ENCODE measurements at places on chromosomes 13 and 19.

DNA sequence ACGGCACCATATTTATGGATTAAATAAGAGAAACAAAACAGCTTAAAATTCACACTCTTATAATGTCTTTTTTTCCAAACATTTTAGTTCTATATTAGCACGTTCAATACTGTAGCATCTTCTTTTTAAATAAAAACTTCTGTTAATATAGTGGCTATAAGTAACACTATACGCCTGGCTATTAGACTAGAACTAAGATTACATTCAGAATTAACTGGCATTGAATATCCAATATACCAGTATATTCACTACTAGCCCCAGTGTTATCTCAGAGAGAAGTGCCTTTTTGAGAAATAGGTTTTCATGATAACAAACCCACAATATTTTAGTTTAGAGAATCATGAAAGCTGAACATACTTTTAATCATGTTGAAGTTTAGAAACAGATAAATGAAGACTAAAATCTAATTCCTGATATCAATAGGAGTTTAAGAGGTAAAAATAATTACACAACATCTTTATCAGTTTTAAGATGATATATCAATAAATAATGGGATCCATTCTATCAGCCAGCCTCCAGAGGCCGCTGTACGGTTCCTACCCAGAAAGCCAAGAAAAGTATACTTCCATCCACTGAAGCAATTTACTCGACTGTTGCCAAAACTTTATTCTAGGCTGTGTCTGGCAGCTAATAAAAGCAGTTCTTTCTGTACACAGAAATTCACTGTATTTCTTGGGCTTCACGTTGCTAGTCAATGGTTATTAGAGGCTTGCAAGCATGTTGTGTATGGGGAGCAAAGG is 1113.4 kb upstream of the MIR17HG start:
- DNase-seq, result no peak

DNA sequence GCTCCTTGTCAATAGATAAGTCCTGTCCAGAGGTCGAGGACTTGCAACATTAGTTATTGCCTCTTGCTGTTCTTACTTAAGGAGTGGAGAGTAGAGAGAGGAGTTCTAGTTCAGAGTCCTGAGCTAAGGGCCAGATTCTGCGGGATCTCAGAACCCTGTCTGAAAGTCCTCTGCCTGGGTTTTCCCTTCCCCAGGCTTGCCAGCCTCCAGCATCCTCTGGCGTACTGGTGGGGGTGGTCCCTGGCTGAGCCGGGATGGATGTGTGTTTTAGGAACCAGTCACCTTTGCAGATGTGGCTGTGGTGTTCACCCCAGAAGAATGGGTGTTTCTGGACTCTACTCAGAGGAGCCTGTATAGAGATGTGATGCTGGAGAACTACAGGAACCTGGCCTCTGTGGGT is 26.0 kb downstream of the ZNF333 start:
- DNase-seq, result no peak

- no peak for DNase-seq
Observed at GRCh38 chr13:25372284-25373081, 709 bp downstream of the ATP8A2 start.

- no peak for DNase-seq
Observed at GRCh38 chr19:17762505-17763229, 11.4 kb downstream of the FCHO1 start.

DNA sequence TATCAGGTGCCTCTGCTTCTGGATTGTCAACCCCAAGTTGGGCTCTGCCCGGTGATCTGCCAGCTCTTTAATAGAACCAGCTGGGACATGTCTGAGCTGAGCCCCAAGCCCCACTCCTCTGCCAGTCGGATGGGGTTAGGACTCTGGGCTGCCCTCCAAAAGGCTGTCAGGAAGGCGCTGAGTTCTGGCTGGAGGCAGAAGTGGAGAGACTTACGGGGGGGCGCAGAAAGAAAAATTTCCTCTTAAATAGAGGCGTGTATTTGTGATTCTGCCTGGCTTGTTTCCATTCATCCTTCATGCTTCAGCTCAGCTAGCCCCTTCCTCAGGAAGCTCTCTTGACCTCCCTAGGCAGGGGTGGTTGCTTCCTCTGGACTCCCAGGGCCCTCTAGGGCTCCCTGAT is 985 bp upstream of the KCNK6 start:
- no peak for DNase-seq

DNA sequence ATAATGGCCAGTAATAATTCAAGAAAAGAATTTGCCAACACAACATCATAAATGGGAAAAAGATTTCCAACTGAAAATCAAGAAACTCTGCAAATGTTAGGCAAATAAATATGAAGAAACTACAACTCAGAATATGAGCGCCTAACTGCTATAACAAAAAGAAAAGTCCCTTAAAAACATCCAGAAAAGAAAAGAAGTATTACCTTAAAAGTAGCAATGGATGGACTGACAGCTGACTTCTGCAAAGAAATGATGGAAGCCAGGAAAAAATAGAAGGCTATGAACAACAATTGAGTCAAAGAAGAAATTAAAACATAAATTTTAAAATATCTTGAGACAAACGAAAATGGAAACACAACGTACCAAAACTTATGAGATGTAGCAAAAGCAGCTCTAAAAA is 482.3 kb upstream of the ZNF507 start:
- DNase-seq, result no peak

- no peak for DNase-seq
Observed at GRCh38 chr13:113862191-113862930, 1.5 kb downstream of the GAS6 start.

DNA sequence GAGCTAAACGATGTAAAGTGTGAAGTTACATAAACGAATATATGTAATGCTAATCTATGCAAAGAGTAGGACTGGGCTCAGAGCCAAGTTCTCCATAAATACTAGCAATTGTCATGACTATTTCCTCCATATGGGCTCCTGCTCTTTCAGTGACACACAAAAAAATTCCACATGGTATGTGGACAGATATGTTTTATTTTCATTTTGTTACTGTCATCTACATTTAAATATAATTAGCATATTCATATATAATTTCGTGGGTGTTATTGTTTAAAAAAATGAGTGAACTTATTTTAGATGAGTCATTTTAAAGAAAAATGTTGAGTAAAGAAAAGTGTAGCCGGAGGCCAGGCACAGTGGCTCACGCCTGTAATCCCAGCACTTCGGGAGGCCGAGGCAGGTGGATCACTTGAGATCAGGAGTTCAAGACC is 5.0 kb upstream of the IGSF23 start:
- DNase-seq, result no peak

- DNase-seq, result no peak
Observed at GRCh38 chr13:46522748-46523030, 30.3 kb upstream of the LRCH1 start.

DNA sequence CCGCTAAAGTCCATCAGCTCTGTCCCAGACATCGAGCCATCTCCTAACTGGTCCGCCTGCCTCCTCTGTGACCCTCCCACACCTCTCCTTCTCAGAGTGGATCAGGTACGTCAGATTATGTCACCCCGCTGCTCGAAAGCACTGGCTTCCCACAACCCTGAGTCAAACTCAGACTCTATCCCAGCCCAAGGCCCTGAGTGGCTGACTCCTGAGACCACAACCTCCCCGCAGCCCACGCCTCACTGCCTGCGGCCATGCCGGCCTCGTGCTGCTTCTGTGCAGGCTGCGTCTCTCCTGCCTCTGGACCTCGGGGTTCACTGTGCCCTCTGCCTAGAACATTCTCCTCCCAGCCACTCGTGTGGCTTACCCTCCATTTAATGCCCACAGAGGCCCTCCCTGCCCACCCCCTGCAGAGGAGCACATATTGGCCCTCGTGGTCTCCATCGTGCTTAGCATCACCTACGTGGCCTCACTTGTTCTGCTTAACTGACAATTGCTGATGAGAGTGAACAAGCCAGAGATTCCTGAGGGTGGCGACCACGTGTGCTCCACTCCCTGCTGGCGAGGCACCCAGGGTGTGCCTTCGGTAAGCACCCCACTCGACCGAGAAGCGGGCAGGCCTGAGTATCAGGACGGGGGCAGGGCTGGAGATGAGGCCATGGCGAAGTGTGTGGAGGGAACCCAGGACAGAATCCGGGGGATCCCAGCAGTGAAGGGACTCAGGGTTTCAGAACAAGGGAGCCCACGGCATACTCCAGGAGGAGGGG is 13.5 kb upstream of the FKRP start:
- DNase-seq, result no peak

DNA sequence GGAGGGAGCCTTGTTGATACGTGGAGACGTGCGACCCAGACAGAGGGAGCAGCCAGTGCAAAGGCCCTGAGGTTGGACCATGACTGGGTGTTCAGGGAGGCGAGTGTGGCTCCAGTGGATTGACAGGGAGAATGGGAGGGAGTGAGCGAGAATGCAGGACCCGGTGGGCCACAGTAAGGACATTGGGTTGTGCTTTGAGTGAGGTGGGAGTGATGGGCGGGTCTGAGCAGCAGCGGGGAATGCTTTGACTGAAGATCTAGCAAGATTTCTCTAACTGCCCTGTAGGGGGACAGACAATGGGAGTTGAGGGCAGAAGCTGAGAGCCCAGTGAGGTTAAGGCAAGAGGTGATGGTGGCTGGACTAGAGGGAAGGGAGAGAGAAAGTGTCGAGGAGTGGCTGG is 7.7 kb upstream of the NANOS2 start:
- no peak for DNase-seq

Data from T follicular helper cell (primary cell).